ENCODE measurements at places on chromosomes 12 and 14.

DNA sequence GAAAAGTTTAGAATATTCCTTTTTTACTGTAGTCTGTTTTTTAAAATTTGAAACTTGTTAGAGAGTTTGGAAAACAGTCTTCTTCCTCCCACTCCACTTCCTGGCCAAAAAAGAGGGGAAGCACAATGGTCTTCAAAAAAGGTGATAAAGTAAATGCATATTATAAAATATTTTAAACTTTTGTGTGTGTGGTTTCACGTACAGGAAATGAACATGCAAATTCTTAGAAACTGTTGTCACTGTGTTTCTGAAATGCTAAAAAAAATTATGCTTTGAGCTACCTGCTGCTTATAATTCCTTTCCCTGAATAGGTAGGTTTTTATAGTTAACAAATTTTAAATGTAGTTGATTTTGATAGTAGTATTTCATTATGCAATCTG is 2.9 kb downstream of the FGFR1OP2 start:
- no peak for DNase-seq

- peak; percentile 75 for DNase-seq
Observed at GRCh38 chr14:50335389-50335788, 23.3 kb downstream of the DMAC2L start.

- DNase-seq = no peak
Observed at GRCh38 chr12:10182354-10183049, 3.7 kb downstream of the TMEM52B start.

GRCh38 chr14:92898566-92899131 is 24.3 kb upstream of the CHGA start:
- no peak for DNase-seq

DNA sequence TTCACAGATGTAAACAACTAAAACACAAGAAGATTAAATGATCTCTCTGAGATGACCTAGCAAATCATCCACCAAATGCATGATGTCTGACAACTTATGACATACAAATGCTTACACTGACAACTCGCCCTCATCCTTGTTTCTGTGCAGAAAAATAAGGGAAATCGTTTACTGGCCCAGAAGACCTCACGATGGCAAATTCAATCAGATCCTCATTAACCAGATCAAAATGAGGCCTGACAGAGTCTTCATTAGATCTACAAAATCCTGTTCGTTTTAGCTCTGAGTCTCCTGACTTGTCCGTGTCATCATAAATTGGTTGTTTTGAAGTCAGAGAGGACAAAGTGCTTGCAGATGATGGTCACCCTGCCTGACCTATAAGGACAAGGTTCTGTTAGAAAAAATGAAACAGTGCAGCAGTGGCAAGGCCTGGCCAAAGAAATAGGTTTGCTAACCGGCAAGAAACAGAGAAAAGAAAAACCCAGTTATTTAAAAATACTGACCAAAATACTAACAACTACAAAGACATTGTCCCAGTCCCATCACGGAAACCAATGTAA is 109.5 kb downstream of the BTG1 start:
- DNase-seq = no peak

GRCh38 chr14:26928019-26928418 is 330.2 kb upstream of the NOVA1 start:
- DNase-seq = no peak

Data from NCI-H1092 (cell line).